Neuronal stem cell (in vitro differentiated cells): ENCODE measurements at places on chromosomes 12 and 14.
A peak's percentile ranks its signal among the peaks of the same experiment; 100 is the strongest.

- H3K36me3 ChIP-seq = peaks cover 5% of the 10 kb centered on the region
- DNase-seq = peak; percentile 27
- peaks cover 3% of the 10 kb centered on the region for H3K27me3 ChIP-seq
- no peak overlapping the region for H3K4me3 ChIP-seq
- H3K4me1 ChIP-seq = no peaks in the 10 kb centered on the region
- H3K27ac ChIP-seq = no peak overlapping the region
Measured at GRCh38 chr12:66144791-66145754, 14.5 kb upstream of the LLPH start.

GRCh38 chr14:81269100-81269978 is 48.6 kb upstream of the GTF2A1 start:
- H3K4me3 ChIP-seq = no peak overlapping the region
- H3K4me1 ChIP-seq = peaks cover 4% of the 10 kb centered on the region
- DNase-seq = peak; percentile 53
- no peaks in the 10 kb centered on the region for H3K27me3 ChIP-seq
- H3K27ac ChIP-seq = no peak overlapping the region

- peak overlapping the region; percentile 98 for H3K4me3 ChIP-seq
- peaks cover 22% of the 10 kb centered on the region for H3K4me1 ChIP-seq
- peak; percentile 74 for DNase-seq
- H3K36me3 ChIP-seq = peaks cover 38% of the 10 kb centered on the region
Measured at GRCh38 chr12:48001505-48002413, 2.5 kb downstream of the COL2A1 start.

GRCh38 chr14:105742531-105742848 is 216.1 kb downstream of the TMEM121 start:
- no peaks in the 10 kb centered on the region for H3K27me3 ChIP-seq
- no peak overlapping the region for H3K4me3 ChIP-seq
- no peaks in the 10 kb centered on the region for H3K36me3 ChIP-seq
- DNase-seq = no peak

- H3K36me3 ChIP-seq = no peaks in the 10 kb centered on the region
- no peaks in the 10 kb centered on the region for H3K27me3 ChIP-seq
- no peaks in the 10 kb centered on the region for H3K4me1 ChIP-seq
- H3K27ac ChIP-seq = no peak overlapping the region
- H3K4me3 ChIP-seq = no peak overlapping the region
Measured at GRCh38 chr14:38174711-38175110, 33.0 kb upstream of the SSTR1 start.
